Stimulated activated CD8-positive, alpha-beta memory T cell treated with anti-CD3 and anti-CD28 coated beads, Interleukin-7, amount 100 ng/mL, for 24 hours (primary cell): ENCODE measurements at places on chromosomes 7 and 10.

DNA sequence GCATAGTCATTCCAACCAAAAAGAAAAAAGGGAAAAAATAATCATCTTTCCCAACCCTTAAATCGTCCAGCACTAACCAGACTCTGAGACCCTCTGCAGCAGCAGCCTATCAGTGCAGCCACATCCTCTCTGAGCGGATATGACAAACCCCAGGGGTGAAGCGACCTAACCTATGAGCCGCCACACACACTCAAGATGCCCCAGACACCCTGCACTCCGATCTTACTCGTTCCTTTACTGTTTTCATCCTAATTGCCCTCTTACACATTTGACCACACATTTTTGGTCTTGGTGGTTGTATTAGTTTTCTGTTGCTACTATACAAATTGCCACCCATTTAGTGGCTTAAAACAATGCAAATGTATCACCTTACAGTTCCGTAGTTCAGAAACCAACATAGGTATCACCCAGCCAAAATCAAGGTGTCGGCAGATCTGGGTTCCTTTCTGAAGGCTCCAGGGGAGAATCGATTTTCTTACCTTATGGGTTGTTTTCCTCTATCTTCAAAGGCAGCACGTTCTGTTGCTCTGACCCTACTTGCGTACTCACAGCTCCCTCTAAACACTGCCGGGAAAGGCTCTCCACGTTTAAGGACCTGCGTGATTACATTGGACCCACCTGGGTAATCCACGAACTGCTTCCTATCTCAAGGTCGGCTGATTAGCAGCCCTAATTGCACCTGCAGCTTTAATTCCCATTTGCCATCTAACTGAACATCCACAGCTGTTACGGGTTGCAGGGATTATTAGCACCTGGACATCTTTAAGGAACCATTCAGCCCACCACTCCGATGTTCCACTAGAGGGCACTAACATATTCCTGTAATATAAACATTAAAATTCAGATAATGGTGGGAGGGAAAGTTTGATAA, 37.3 kb upstream of the PRSS1 start:
- peak; percentile 14 for DNase-seq

- DNase-seq: no peak
These were observed 84.2 kb downstream of the C10orf105 start for GRCh38 chr10:71635251-71635866.

DNA sequence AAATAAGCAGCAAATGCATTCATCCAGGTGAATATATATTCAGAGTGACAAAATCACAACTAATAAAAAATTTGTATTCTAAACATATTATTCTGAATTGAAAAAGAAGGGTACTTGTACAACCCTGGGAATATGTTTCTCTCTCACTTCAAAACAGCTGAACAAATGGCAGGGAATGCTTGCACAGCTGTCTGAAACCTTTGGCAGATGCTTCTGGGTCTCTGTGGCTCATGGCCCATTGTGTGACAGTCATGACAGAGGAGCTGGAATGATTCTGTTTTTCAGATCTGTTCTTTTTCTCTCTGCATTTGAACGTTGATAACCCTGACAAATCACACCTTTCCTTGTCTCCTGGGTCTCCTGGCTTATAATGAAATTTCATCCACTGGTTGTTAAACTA, 275.7 kb upstream of the FZD1 start:
- DNase-seq: no peak

- no peak for DNase-seq
These were observed 147.1 kb upstream of the NRBF2 start for GRCh38 chr10:62985807-62986600.
